EH (cell line): ENCODE measurements at places on chromosomes 3 and 15.

GRCh38 chr3:12040902-12041301 is 36.7 kb downstream of the SYN2 start:
- no peak for DNase-seq

DNA sequence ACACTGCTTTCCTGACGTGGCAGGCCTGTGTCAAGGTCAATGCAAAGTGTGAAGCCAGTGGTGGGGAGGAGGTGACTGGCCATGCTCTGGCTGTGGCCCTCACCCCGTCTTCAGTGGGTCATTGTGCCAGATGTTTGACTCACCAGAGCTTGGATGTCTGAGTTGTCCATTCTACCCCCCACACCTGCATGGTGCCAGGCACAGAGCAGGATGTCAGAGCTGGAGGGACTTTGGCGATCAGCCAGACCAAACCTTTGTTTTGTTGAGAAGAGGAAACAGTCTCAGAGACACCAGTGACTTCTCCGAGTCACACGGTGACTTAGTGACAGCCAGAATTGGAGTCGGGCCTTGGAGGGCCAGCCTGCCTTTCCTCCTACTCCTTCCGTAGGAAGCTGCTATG is 49.5 kb downstream of the SMAD6 start:
- peak; percentile 33 for DNase-seq

DNA sequence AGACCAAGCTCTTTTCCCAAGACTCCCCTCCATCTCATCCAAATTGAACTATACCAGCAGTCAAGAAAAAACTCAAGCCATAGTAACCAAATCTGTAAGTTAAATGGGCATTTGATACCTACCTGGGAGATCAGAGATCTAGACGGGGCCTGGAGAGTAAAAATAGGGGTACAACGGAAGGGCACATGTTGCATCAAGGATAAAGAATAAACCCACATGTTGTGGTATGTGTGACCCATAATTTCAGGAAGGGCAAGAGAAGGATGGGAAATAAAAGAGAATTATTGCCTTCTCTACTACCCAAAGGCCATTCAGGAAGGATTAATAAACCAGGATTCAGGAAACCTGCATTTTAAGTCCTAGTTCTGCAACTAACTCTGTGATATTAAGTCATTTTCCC is 1.5 kb downstream of the TEX55 start:
- no peak for DNase-seq

- DNase-seq: no peak
These were observed 18.5 kb downstream of the CEP152 start for GRCh38 chr15:48792408-48792807.

DNA sequence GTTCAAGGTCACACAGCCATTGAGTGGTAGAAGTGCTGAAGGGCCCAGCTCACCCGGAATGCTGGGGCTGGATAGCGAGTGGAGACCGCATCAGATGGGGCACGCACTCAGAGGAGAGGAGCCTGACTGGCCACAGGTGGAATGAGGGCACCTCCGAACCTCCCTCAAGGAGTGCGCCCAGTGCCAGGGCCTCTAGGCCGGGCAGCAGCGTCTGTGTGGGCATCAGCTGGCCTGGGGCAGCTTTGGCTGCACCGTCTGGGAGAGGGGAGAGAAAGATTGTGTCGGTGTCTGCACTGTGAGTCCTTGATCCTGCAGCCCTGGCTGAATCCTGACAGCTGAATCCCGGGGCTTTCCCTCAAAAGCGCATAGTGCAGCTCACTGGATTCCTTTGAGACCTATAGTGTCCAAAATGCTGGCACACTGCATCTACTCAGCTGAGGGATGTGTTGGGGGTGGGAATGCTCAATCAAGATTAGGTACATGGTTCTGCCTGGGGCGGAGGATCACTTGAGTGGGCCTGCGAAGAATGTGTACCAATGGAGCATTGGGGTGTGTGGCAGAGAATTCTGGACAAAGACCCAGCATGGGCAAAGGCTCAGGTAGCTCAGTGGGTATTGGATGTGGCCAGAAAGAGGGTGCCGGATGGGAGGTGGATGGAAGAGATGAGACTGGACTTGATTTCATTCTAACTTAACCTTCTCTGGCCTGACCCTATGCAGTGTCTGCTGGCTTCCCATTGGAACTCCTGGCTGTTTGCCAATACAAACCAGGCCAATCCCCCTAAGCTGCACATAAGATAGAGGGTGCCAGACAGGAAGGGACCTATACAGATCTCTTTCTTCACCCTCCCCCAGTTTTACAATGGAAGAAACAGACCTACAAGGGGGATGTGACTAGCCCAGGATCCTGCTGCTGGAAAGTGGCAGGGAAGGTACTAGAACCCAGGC is 950 bp downstream of the ANKDD1A start:
- no peak for DNase-seq

- no peak for DNase-seq
These were observed 112.3 kb upstream of the HES1 start for GRCh38 chr3:194023501-194024280.

- no peak for DNase-seq
These were observed 28.2 kb upstream of the DET1 start for GRCh38 chr15:88574655-88575054.

DNA sequence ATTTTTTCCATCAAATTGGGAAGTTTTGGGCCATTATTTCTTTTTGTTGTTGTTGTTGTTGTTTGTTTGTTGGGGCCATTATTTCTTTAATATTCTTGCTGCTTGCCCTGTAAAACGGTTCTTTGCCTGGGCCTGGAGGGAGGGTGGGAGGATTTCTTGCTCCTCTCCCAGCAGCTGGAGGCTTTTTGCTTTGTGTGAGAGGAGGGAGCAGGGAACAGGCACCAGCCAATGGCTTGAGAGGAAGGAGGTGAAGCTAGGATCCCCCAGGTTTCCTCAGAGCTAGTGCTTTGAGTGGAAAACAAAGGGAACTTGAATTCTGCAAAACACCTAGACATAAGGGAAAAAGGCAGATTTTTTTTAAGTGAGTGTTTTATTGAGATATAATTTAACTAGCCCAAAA is 61.2 kb upstream of the DNAJC19 start:
- DNase-seq: no peak
